Smooth muscle cell of the brain vasculature (primary cell): ENCODE measurements at places on chromosomes 3 and 15.
A peak's percentile ranks its signal among the peaks of the same experiment; 100 is the strongest.

- no peak for DNase-seq
These were observed 120.5 kb downstream of the XXYLT1 start for GRCh38 chr3:195150181-195151118.

DNA sequence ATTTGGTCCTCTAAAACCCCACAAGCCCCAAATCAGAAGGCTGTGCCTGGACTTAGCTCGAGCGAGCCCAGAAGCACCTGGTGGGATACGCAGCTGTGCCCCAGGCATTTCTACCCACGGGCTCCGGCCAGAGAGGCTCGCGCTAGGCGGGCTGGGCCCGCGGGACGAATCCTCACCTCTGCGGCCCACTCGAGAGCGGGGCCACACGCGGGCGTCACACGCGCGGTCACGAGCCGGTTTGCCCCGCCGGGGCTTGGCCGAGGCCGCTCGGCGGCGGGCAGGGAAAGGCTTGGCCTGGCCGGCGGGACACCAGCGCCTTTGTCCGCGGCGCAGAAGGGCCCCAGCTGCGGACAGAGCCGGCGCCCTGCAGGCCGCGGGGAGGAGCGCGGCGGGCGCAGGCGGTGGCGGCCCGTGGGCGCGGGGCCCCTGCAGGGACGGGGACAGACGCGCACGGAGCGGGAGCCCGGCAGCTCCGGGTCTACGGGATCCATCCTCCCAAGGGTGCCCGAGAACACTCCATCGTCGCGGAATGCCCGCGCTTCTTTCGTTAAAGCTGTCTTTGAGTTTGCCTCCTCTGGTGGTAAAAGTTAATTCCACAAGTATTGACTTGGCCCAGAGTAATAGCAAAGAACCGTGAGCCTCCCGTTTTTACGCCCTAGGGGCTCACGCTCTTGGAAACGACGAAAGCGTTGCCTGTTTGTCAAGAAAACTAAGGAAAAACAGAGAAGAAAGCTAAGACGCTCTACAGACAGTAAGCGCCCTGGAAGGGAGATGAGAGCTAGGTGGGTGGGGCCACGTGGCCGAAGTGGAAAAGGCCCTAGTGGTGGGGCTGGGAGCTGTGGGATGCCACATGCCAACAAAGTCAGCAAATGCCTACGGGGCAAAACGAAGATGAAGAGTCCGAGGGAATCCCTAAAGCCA lies 26.4 kb downstream of the TYRO3 start:
- no peak for DNase-seq

DNA sequence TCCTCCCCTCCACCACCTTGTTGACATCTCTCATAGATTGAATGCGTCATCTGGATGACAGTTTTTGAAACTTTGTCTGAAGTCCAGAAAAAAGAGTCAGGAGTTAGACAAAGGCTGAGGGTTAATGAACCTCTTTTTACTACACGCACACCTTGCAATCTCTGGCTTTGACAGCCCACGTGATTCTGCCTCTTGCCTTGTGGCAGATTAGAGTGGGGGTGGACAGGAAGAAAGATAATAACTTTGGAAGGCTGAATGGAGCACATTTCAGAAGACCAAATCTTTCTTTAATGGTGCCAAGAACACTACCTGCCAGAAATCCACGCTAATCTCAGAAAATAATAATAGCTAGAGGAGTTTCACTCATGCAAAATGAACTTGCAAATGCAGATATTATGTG lies 327.9 kb upstream of the TRIM42 start:
- DNase-seq, result no peak

DNA sequence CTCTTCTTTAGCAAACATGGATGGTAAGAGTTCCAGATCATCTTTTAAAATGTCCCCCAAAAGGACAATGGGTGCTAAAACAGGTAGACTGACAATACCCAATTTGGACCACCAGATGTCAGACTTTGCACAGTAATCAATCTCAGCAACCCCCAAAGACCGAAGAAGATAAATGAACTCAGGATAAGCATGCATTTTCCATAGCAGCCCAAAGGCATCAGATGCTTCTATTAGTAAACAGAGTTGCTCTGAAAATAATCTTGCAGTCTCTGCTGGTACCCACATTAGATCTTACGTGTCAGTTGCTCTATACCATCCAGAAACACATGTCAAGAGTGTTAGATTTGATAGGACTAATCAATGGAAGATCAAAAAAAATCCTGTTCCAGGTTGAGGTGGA lies 20.6 kb downstream of the MYH15 start:
- peak; percentile 39 for DNase-seq

GRCh38 chr15:56484287-56484686 lies 19.4 kb upstream of the MNS1 start:
- no peak for DNase-seq

- DNase-seq, result no peak
These were observed 164.3 kb downstream of the MCTP2 start for GRCh38 chr15:94395640-94396039.

DNA sequence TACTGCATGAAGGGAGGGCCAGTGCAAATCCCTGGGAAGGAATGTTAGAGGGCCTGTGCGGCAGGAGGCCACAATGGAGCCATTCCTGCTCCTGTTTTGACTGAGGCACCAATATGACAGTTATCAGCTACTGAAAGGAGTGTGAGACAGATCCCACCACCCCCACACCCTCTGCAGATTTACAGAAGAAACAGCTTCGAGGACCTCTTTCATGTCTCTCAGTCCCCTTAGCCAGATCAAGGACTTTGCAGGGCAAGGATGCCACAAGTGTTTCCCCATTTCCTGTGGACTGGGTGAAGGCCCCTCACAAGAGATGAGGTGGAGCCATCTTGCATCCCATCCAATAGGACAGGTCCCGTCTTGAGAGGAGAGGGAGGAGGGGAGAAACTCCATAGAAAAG lies 48.5 kb upstream of the RASGRP1 start:
- no peak for DNase-seq

- DNase-seq, result no peak
These were observed 161.2 kb downstream of the FRMD5 start for GRCh38 chr15:44033894-44034293.

DNA sequence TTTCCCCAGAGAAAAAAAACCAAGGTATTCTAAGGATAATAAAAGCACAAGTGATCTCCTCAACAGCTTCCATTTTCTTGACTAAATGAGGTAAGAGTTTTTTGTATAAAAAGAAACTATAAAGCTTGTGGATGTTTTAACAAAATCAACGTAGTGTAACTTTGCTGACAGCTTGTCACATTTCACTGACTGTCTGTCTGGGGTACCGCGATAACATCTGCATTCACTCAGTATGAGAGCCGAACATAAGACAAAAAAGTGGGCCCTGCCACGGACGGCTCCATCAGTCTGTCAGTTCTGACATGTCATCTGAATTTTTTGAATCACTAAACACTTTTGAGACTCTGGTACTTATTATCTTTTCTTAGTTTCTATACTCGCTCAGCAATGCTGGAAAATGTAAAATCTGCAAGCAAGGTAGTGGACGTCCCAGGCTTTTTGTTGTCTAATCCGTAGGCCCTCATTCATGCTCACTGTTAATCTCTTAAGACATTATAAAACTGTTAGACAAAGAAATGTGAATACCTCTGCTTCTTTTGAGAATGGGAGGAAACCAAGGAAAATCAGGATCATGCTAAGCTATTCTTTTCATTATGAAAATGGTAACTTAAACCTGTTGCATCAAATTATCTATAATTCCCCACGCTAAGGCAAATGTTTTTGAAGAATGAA lies 307.1 kb downstream of the MECOM start:
- no peak for DNase-seq

- DNase-seq, result no peak
These were observed 23.9 kb upstream of the NEK10 start for GRCh38 chr3:27392950-27393679.

DNA sequence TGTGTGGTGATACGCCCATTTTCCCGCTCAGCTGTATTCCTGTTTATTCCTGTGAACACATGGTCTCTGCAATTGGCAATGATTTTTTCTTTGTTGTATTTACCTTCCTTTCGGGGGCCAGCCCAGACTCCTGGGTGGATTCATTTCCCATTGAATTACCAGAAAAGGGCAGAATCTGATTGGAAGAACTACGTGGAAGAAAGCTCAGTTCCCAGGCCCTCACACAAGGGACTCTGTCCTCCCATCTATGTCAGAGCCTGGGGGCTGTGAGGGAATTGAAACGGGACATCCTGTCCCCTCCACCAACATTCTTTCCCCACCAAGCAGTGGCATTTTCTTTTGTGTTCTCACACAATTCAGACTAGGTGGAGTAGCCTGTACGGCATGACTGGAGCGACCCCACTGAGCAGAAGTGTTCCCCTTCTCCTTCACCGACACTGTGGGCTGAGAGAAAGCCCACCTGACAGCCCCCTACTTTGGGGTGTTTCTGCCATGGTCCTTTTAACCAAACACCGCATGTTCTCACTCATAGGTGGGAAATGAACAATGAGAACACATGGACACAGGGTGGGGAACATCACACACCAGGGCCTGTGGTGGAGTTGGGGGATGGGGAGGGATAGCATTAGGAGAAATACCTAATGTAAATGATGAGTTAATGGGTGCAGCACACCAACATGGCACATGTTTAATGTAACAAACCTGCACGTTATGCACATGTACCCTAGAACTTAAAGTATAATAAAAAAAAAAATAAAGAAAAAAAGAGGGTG lies 32.1 kb upstream of the RFTN1 start:
- DNase-seq, result no peak

DNA sequence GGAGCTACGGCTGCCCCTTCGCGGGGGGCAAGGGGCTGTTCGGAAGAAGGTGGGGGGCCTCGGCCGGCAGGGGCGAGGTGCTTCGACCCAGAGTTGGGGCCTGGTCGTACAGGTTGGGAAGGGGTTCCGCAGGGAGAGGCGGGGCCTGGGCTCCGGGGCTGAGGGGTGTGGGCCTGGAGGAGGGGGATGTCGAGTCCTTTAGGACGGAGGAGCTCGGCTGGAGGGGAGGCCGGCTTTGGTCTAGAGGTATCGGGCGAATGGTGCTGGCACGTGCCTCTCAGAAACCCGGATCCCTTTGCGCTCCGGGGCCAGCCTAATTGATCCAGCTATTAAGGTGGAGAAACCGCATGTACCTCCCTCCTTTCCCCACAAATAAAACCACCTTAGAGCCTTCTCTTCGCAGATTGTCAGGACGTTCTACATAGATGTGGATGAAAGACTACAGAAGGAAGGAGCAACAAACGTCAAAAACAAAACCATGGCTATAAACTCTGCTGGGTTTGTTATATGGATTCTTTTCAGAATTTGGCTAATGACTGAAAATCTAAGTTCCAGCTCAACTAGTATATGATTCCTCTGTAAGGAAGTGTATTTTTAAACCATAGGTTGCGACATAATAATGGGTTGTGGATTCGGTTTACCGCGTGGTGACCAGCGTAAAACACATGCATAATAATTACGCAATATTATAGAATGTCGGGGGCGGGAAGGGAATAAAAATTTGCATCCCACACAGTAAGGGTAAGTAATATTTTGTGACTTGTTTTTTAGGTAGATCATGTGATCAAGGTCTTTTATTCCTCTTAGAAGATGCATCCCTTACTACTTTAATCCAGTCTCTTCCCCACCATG lies 644 bp upstream of the NGLY1 start:
- no peak for DNase-seq

DNA sequence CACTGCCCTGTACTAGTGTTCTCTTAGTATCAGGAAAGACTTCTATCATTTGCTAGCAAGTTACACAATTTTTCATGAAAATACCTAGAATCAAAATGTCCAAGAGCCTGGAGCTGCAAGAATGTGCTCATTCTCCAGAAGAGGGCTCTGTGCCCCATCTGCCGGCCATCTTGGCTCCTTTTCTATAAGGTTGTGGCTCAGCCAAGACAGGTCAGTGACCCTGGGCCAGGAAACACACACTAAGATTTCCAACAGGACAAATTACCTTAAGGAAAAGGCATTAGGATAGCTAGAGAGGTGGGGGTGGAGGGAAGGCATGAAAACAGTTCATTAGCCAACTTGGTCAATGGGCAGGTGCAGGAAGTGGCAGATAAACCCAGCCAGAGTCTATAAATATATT lies 20.7 kb downstream of the TIMP4 start:
- no peak for DNase-seq

GRCh38 chr3:12231431-12231830 lies 57.4 kb upstream of the PPARG start:
- no peak for DNase-seq

DNA sequence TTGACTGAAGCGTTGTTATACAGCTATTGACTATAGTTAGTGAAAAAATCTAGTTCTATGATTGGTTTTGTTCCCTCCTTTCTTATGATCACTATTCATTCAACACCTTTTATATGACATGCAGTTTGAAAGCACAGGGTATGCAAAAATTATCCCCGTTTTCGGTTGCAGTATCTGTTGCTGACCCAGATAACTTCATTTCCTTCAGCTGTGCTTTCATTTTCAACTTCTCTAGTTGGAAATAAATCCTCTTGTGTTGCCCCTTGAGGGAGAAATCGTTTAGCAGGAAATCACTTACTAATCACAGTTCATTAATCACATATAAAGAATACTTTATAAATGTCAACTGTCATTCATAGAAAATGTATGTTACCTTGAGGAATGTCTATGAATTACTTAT lies 55.1 kb downstream of the MBNL1 start:
- DNase-seq, result no peak

DNA sequence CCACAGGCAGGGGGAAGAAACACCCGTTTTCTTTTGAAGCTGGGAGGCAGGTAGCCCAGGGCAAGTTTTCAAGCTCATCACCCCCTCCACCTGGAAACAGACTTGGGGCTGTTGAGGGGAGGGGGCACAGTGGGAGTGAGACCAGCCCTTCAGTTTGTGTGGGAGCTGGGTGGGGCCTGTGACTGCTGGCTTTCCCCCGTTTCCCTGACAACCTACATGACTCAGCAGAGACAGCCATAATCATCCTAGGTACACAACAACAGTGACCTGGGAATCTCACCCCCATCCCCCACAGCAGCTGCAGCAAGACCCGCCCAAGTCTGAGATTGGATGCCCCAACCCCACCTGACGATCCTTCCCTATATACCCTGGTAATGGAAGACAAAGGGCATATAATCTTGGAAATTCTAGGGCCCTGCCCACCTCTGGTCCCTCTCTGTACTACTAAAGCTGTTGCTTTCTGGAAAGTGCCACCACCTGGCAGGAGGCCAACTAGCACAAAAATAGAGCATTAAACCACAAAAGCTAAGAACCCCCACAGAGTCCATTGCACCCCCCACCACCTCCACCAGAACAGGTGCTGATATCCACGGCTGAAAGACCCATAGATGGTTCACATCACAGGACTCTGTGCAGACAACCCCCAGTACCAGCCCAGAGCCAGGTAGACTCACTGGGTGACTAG lies 422.2 kb upstream of the SGO1 start:
- no peak for DNase-seq

DNA sequence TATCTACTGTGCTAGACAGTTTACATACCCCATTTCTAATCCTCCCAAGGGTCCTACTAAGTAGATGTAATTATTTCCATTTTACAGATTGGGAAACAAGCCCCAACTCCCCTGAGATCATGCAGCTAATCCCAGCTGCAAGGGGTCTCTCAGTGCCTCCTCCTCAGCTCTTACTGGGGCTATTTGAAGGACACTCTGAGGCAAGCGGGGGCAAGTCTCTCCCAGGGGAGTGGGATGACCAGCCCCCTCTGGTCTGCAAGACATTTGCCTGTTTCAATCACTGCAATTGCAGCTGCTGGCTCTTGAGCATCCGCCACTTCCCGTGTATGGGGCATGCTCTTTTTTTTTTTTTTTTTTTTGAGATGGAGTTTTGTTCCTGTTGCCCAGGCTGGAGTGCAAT lies 11.4 kb downstream of the LAMP3 start:
- no peak for DNase-seq

GRCh38 chr3:34000301-34000700 lies 201.9 kb downstream of the PDCD6IP start:
- DNase-seq, result no peak
